NCI-H1694 (cell line): ENCODE measurements at places on chromosomes 12 and 14.

DNA sequence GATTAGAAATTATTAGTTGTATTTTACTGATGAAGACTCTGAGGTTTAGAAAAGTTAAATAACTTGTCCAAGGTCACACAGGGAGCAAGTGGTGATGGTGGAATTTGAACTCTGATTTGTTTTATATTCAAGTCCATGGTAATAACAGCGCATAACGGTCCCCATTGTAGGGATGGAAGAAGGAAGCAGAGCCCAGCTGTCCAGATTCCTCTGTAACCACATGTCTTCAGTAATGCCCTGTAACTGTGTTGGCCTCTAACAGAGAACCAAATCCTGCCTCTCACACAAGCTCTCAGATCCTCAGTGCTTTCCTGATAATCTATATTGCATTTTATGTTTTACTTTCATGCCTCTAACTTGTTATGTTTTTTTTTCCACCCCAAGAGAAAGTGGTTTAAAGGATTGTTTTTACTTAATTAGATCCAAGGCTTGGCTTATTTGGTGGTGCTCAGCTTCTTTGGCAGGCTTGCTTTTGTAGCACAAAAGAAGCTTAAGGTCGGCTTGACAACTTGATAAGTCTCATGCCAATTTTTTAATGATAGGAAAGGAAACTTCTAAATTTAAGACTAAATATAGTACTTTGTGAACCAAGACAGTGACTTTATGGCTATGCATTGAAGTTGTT lies 105.1 kb upstream of the SEL1L start:
- DNase-seq = no peak

DNA sequence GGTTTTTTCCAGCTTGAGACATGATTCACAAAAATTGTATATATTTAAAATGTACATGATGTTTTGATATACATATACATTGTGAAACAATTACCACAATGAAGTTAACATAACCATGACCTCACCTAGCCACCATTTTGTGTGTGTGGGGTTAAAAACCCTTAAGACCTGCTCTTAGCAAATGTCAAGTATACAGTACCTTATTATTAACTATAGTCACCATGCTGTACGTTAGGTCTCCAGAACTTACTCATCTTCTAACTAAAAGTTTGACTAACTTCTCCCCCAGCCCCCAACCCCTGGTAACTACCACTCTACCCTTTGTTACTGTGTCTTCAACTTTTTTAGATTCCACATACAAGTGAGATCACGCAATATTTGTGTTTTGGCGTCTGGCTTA lies 52.6 kb downstream of the EIF2S3B start:
- no peak for DNase-seq

GRCh38 chr12:49537752-49538509 lies 899 bp upstream of the KCNH3 start:
- no peak for DNase-seq

DNA sequence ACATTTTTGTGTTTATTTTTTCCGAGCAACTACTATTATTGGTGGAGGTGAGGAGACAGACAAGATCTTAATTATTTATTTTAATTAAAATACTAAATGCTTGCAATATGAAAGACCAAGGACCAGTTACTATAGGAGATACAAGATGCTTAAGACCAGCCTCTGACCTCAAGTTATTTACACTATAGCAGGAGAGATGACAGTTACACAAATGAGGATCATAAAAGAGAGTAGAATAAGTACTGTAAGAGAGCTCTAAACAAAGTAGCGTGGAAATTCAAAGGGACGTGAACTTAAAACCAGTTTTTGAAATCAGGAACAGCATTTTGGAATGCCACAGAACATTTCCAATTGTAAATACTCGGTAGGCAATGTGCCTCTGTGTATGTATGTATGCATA lies 128.0 kb upstream of the ATF1 start:
- DNase-seq = no peak

DNA sequence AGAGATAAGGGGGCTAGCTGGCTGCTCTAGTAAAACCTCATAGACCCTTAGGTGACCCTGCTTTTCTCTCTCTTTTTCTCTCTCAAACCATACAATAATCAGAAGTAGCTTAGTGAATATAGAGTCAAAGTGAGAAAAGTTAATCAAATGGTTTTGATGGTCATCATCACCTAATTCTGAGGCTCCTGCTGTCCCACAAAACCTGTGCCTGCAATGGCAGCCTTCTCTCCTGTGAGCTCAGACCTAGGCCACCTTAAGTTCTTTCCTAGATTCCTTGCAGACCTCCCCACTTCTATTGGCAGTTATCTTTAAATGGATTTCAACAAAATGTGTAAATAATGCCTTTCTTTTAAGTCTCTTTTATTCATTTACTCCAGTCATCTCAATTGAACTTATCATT lies 1.5 kb upstream of the RPAP3 start:
- no peak for DNase-seq

DNA sequence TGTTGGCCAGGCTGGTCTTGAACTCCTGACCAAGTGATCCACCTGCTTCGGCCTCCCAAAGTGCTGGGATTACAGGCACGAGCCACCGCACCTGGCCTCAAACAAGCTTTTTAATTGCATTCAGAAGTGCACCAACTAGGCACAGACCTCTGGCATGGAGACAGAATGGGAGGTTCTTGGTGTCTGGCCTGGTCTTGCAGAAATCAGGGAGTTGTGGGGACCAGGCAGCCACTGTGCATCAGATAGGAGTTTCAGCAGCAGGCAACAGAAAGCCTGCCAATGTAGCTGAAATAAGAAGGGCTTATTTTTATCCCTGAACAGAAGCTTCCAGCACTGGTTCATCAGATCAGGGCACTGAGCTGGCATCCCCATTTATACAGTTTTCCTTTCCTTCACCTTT lies 22.2 kb upstream of the TCL1B start:
- DNase-seq = peak; percentile 33

DNA sequence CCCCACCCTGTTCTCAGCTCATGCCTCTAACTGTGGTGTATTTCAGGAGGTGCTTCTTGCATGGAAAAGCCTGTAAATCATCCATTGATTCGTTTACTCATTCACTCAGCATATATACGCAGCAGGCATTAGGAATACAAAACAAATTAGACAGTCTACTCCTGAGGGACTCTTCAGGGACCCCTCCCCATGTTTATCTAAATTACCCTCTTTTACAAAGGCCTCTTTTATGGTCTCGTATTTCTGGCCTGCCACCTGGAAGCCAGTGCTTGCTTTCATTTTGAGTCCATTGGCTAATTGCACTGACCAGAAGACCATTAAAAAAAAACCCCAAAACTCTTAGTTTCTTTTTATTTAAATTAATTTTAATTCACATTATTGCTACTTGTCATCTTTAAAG lies 134.4 kb downstream of the DACT1 start:
- no peak for DNase-seq

DNA sequence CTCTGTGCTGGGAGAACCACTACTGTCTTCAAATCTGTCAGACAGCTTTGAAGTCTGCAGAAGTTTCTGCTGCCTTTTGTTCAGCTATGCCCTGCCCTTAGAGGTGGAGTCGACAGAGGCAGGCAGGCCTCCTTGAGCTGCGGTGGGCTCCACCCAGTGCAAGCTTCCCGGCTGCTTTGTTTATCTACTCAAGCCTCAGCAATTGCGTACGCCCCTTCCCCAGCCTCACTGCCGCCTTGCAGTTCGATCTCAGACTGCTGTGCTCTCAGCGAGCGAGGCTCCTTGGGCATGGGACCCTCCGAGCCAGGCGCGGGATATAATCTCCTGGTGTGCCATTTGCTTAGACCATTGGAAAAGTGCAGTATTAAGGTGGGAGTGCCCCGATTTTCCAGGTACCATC lies 25.1 kb upstream of the KLRB1 start:
- no peak for DNase-seq

DNA sequence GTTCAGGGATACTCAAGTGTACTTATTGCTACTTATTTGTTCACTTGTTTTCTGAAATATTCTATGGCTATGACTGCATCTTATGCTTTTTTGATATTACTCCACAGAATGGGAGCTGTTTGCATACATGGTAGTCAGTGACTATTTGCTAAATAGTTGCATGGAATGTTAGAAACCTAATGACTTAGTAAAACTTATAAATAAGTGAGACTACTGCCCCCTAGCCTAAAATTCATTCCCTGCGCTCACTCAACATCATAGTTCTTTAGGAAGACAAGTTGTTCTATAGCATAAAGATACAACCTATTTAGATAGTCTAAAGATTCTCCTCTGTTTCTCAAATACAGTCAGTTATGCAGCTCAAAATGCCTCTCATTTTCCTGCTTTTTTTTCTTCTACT lies 305.5 kb downstream of the CEP128 start:
- DNase-seq = no peak

DNA sequence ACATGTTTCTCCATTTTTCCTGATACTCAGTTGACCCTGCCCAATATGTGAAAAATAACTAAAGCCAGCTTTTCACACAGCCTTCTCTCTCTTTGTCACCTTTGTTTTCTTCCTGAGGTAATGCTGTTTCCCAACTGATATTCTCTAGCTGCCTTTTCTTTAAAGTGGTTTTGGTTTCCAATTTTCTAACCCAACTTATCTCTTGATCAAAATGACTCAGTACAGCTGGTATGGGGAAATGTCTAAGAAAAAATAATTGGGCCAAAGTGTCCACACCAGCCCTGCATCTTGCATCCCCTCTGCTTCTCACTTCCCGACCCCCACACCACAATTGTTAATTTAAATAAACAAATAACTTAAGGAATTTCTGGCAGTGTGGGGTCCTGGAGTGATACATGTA lies 193.8 kb downstream of the SYT1 start:
- DNase-seq = no peak

GRCh38 chr14:80047761-80048160 lies 163.5 kb downstream of the DIO2 start:
- peak; percentile 95 for DNase-seq

- DNase-seq = no peak
Observed at GRCh38 chr12:66361703-66362102, 59.4 kb downstream of the HELB start.

DNA sequence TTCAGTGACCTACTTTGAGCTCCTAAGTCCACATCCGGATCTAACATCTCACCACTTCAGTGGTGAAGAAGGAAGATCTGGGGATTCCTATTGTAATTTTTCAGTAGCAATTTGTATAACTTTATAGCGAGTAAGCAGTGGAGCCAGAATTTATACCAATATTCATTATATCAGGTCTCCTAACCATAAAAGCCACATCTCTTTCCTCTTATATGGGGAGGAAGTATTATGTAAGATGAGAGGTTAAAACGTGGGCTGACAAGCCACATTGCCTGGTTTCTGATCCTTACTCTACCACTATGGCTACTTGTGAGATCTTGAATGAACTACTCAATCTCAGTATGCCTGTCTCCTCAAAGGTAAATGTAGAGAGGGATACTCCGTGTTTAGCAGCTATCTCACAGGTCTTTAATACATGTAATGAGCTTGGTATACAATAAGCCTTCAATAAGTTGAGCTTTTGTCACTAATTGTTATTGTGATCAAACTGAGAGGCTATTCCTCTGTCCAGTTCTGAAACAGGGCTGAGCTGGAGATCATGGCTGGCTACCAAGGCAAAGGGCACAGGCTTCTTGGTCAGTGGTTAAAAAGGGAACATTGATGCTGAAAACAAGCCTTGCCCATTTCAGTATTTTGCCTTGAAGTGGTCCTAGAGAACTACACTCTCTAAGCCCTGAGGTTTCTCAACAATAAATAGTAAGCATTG lies 3.3 kb upstream of the TMEM117 start:
- DNase-seq = no peak

DNA sequence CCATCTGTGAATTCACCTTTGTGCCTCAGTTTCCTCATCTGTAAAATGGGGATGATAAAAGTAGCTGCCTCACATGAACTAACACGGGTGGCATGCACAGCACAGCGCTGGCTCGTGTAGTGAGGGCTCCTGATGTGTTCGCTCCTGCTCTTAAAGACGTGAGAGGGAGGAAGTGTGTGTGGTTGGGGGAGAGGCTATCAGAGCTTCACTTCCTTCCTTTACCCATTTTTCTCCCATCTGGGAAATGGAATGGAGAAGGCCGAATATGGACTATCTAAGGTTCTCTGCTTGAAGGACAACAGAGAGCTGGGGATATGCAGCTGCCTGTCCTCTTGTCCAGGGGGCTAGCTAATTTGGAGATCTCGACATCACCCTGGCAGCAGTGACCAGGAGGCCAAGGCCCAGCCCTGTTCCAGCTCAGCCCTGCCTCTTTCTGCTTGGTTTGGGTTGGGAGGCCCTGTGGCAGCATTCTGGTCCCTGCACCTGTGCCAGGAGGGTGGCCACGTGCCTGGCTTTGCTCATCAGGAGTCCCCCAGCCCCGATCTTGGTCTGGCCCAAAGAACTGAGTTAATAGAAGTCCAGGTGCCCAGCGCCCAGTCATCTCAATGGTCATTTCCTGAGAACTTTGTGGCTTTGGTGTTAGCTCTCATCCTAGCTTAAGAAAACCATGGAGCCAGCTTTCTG lies 44.5 kb upstream of the ESRRB start:
- no peak for DNase-seq

GRCh38 chr12:24544368-24544767 lies 404.5 kb downstream of the BCAT1 start:
- DNase-seq = no peak

- no peak for DNase-seq
Observed at GRCh38 chr14:44954750-44955149, 7.0 kb downstream of the KLHL28 start.

GRCh38 chr12:108180255-108181094 lies 51.4 kb downstream of the WSCD2 start:
- DNase-seq = no peak

GRCh38 chr14:72824051-72824450 lies 69.8 kb downstream of the DPF3 start:
- no peak for DNase-seq

DNA sequence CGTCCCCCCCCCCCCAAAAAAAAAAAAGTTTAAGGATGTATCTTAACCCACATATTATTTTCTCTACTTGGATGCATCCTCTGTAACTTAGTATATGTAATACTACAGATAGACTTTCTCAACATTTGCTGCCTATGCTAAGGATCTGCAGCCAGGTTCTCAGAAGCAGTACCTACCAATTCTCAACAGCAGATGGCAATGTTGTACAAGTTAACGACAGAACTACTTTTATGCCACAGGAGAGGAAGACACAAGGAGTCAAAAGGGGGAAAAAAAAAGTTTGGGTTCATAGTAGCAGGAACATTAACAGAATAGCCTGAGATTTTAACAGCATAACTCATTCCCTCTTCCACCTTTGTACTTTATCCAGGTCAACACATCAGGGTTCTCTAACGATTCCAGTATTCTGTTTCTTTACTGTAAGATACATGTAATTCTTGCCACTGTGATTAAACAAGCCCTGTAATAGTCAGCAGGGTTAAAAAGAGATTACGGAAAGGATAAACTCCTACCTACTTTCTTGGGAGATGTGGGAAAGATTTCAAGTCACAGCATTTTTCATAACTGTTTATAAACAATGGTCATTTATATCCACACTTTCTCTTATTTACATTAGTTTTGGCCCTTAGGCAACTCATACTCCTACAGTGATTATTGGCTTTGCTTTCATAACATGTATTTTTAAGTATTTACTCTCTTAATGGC lies 5.7 kb upstream of the NEK9 start:
- DNase-seq = peak; percentile 96
